ENCODE measurements at places on chromosomes 11 and 22.

DNA sequence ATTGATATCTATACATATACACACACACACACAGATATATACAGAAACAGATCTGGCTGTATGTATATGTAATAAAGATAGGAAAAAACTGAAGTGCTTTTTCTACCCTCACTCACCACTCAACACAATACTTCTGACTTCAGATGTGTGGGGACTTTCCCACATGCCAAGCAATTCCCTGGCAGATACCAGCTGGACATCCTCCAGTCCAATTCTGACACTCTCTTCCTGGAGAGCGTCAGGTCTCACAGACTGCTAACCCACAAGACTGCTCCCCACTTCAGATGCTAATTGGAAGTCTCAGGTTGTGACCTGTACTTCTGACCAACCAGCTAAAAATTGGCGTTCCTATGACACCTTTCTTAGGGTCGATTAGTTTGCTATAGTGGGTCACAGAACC is 140.6 kb downstream of the ATG16L2 start:
- no peak for DNase-seq

GRCh38 chr11:3703383-3703782 is 32.2 kb upstream of the CHRNA10 start:
- DNase-seq: no peak

DNA sequence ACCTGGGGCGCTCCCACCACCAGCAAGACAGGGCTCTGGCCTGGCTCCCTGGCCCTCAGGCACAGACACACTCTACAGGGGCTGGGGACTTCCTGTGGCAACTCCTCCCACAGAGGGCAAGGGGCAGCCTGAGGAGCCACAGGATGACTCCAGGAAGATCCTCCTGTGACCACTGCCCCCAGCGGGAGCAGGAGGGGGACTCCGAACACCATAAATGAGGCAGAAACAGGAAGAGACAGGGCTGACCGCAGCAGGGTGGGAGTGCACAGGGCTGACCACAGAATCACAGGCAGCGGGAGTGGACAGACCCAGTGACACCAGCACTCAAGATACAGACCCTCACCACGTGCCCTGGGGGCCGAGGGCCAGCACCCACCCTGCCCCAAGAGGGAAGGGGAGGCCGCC is 10.8 kb downstream of the ARAP1 start:
- no peak for DNase-seq

- DNase-seq: no peak
Observed at GRCh38 chr11:19530505-19530904, 182.1 kb upstream of the NAV2 start.

- no peak for DNase-seq
Observed at GRCh38 chr11:120133216-120134105, 4.5 kb downstream of the TRIM29 start.

DNA sequence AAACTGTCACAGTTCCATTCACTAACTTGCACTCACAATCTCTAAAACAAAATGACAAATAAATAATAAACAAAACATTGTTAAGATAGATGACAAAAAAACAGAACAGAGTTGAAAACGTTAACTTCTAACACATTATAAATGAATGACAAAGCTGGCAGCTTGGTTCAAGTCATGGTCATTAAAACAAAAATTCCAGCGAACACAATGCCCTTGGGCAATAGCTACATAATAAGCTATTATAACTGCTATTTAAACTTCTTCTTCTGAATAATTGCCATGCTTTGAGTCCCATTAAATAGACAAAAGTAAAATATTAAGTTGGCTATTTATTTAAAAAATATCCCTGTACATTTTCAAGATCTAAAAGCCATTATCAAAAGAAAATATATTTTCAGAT is 54.7 kb downstream of the PICALM start:
- no peak for DNase-seq

- DNase-seq: peak; percentile 35
Observed at GRCh38 chr22:29306175-29306834, at the start of gene GAS2L1. GAS2L1 (plus strand) TSS chr22:29306650; CDS start chr22:29308106, 1,456 bp downstream.

GRCh38 chr22:39268645-39269044 is 23.9 kb upstream of the PDGFB start:
- DNase-seq: no peak

GRCh38 chr11:65410936-65411680 is 11.5 kb upstream of the NEAT1 start:
- DNase-seq: no peak

- no peak for DNase-seq
Observed at GRCh38 chr11:68743539-68743938, 7.8 kb downstream of the TESMIN start.

- DNase-seq: no peak
Observed at GRCh38 chr11:119797736-119798135, 68.7 kb upstream of the NECTIN1 start.

DNA sequence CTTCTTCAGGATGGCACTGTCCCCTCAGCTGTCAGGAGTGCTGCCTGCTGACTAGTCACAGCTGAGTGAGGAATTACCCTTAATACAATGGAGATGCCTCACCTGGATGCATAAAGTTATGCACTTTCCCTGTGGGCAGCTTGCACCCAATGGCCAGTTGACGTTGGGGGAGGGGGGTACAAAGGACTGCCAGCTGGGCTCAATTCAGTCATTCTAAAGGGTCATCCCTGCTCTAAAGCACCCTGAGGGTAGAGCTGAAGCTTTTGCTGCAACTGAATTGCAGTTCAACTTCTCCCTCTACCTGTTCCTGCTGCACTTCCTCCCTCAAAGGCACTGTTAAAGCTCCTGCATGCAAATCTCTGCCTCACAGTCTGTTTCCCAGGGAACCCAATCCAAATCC is 147.8 kb upstream of the SESN3 start:
- DNase-seq: no peak

DNA sequence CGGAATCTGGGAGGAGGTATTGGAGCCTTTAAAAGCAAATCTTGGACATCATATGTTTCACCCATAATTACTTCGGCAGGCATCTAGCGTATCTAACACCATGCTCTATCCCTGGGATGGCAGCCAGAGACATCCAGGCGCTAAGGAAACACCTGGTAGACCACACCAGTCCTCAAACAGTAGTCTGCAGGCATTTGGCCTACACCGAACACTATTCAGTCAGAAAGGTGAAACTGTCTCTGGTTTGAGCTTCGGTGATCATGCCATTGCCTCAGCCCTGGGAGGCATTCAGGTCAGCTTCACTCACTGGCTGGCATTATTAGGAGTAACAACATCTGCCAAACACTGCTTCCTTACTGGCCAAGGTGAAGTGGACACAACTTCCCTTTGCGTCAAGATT is 11.7 kb downstream of the SIRT3 start:
- DNase-seq: no peak

- no peak for DNase-seq
Observed at GRCh38 chr11:65853246-65853979, 4.6 kb downstream of the CFL1 start.

DNA sequence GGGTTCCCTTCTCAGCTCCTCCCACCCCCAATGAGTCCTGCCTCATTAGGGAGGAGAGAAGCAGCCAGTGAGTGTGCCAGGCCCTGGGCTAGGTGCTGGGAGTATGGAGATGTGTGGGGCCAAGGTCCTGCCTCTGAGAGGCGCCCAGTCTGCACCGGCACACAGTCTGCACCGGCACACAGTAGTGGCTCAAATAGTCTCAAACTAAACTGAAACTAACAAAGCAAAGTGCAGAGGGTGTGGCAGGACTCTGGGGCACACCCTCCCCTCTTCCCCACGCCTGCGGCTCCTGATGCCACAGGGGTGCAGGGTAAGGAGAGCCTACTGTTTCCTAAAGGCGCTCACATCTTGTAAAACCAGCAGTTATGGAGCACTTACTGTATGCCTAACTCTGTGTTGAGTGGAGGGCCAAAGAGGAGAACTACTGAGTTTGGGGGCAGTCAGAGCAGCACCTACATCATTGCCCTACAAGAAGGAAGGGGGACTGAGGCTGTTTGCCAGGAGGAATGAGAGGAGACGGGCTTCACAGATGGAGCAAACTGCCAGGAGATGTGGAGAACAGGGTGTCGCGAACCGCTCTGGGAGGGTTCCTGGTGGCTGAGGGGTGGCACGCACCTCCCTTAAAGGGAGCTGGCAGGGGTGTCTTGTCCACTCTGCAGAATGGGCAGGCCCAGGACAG is 939 bp upstream of the SH3BP1 start:
- DNase-seq: peak; percentile 64

DNA sequence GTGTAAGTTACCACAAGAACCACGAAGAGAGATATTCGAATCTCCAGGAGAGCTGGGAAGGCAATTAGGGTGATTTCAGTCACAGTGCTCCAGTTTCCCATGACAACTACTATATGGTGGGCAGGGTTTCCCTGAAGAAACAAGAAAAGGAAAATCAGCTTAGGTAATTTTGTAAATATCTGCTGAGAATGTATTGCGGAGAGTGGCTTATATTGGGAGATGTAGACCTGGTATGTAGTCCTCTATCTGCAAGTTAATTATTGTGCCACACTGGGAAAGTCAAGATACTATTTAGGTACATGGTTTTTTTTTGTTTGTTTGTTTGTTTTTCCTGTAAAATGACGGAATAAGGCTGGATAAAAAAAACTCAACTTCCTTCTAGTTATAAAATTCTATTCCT is at the start of gene OR6M1:
Gene OR6M1 (minus strand): TSS at position 101 of the 400 bp plus-strand sequence. CDS start 0 bp downstream, at position 101.
- no peak for DNase-seq

- DNase-seq: no peak
Observed at GRCh38 chr11:96361778-96362177, 18.8 kb upstream of the MAML2 start.

DNA sequence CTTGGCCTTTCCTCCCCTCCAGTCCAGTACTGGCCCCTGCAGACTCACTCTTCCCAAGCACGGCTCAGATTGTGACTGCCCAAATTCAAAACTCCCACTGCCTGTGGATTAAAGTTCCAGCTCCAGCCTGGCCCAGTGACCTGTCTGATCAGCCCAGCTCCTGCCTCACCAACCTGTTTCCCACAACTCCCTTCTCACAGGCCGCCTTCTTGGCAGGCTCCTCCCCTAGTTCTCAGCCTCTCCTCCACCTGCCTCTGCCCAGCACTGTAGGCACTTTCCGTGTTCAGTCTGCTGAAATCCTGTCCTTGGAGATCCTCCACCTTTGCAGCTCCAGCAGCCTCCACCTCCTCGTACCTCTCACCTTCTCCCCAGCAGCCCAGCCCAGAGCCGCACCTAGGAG is 68.6 kb downstream of the MICAL2 start:
- DNase-seq: no peak

- no peak for DNase-seq
Observed at GRCh38 chr11:92861634-92862033, 107.8 kb upstream of the MTNR1B start.

- no peak for DNase-seq
Observed at GRCh38 chr11:10945196-10945595, 87.3 kb upstream of the ZBED5 start.

DNA sequence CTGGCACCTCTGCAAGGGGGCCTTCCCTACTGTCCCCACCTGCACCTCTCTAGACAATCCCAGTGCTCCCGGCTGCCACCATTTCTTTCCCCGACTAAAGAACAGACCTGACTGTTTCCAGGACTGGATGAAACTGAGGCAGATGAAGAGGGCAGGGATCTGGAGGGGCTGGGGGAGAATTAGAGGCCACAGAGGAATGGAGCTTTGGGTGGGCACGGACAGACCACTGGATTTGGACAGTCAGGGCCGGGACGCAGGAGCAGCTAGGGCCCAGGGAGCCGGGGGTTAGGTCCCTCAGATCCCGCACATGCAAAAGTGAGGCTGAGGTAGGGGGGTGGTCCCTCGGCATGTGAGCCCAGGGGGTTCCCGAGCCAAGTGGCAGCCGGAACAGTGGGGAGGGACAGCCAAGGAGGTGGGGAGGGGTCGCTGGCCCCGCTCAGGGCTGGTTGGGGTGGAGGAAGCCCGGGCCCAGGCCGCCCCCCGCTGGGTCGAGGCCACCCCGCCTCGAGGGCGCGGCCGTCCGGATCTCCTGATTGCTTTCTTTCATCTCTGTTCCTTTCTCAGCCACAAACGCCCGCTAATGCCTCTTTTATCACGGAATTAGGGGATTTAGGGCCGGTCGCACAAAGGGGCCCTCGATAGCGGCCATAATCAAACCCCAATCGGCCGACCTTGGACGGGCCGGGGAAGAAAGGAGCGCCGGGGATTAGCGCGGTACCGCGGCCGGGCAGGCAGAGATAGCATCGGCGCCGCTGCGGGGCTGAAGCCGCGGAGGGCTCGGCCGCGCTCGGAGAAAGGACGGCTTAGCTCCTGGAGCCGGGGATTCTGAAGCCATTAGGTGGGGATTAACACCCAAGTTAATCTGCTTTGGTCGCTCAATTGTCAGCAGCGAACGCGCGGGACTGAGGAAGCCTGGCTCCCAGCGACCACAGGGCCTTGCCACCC is 9.3 kb downstream of the SLC25A1 start:
- DNase-seq: no peak

DNA sequence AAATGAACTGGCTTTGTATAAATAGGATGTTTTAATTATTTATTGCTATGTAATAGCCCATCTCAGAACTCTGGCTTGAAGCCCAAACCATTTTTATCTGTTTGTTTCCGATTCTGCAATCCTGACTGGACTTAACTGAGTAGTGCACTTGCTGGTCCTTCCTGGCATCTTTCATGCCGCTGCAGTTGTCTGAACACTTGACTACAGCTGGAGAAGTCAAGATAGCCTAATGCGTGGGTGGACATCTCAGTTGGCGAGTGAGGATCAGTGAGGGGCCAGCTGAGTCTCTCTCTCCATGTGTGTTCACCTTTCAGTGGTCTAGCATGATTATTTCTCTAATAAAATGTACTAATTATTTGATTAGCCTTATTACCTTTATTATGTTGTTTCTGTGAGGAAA is 105.8 kb downstream of the PRMT3 start:
- DNase-seq: no peak

DNA sequence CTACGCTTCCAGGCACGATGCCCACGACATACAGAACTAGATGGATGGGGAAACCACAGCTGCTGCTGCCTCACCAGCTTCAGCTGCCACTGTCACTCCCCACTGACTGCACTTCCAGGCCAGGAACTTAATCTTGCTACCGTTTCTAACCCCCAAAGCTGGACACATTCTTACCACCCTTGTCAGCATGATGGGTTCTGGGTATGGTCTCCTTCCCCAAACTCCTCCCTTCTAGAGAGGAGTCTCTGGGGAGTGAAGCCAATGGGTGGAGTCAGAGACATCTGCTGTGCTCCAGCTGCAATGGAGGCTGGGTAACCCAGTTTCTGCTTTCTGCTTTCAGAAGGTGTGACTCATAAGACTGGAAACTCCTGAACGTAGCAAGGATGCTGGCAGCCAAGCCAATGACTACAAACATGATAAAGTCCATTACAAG is 87.0 kb upstream of the THY1 start:
- no peak for DNase-seq

DNA sequence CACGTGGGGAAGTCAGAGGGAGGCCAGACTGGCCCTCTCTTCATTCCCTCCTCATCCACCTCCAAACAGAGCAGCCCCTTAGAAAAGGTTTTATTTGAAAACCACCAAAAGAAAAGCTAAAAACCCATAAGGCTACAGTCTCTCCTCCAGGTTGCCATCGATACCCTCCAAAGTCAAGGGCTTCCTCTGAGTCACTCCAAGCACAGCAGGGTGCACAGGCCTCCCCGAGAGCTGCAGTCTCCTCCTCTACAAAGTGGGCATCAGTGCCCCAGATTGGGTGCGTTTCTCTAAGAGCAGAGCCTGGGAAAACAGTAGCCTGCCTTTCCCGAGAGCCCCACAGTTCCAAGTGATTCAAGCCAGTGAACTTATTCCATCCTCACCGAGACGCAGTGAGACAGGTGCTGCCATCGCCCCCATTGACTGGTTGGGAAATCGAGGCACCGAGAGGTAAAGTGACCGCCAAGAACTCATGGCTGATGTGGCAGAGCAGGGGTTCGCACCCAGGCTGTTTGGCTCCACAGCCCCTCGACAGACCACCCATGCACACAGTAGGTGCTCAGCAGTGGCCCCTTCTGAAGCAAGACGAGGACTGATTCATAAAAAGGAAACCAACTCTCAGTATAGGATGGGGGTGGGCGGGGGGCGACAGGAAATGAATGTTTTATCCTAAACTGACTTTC is 91.7 kb upstream of the SHISAL1 start:
- no peak for DNase-seq

GRCh38 chr22:17994424-17995108 is 29.8 kb downstream of the MICAL3 start:
- no peak for DNase-seq

Measured in CD4-positive, alpha-beta T cell (primary cell).